ENCODE measurements at places on chromosomes 16 and 17. TPM values are rescaled to one million over a fixed set of nuclear protein-coding genes. Genes with fewer than 3 reads are reported as not detected.

- H3K36me3 ChIP-seq = no peaks in the 10 kb centered on the region
- H3K4me3 ChIP-seq = no peak overlapping the region
- H3K27me3 ChIP-seq = no peaks in the 10 kb centered on the region
- H3K27ac ChIP-seq = no peak overlapping the region
- no peaks in the 10 kb centered on the region for H3K4me1 ChIP-seq
These were observed 1418.3 kb downstream of the CDH11 start for GRCh38 chr16:63703612-63704011.

GRCh38 chr16:85207357-85207921, 95.2 kb upstream of the CIBAR2 start:
- H3K4me1 ChIP-seq = no peaks in the 10 kb centered on the region
- no peak overlapping the region for H3K27ac ChIP-seq
- H3K27me3 ChIP-seq = no peaks in the 10 kb centered on the region
- DNase-seq = no peak

DNA sequence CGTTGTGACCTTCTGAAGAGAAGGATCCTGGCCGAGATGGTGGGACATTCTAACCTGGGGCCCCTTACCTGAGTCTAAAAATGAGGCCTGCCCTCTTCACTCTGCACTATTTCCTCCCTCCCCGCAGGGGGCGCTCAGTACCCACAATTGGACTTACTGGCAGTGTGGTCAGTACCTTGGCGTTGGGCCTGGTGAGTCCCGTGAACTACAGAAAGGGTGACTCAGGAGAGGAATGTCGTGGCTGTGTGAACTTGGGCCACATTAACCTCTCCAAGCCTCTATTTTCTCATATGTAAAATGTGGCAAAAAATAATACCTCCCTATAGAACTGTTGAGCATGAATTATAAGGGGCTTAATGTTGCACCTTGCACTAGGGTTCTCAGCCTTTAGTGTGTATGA, 3.9 kb downstream of the RSAD1 start:
- DNase-seq = peak; percentile 93
- peaks cover 13% of the 10 kb centered on the region for H3K4me1 ChIP-seq
- no peak overlapping the region for H3K4me3 ChIP-seq
- peaks cover 27% of the 10 kb centered on the region for H3K36me3 ChIP-seq

DNA sequence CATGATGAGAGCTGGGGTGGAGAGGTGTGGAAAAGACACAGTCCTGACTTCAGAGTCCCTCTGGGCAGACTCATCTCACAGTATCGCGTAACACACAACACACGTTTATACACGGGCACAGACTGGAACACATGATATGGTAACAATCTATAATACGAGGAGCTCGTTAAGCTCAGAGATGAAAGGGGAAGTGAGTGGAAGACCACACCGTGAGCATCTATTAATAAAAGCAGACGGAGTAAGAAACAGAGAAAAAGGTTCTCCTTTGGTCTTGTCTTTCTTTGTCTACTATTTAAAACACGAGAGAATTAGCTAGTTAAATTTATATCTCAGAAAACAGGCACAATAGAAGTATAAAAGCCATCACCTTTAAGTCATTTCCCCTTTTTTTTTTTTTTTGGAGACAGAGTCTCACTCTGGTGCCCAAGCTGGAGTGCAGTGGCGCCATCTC, 13.5 kb downstream of the ANKRD11 start:
- H3K36me3 ChIP-seq = peaks cover 25% of the 10 kb centered on the region
- peak overlapping the region; percentile 51 for H3K27ac ChIP-seq
- no peaks in the 10 kb centered on the region for H3K27me3 ChIP-seq
- no peak for DNase-seq
- H3K4me3 ChIP-seq = peak overlapping the region; percentile 13

GRCh38 chr16:3264137-3265036, 8.0 kb upstream of the MEFV start:
- H3K27ac ChIP-seq = peak overlapping the region; percentile 94
- peaks cover 49% of the 10 kb centered on the region for H3K36me3 ChIP-seq
- H3K4me1 ChIP-seq = peaks cover 15% of the 10 kb centered on the region
- peak overlapping the region; percentile 85 for H3K4me3 ChIP-seq
- DNase-seq = peak; percentile 98

DNA sequence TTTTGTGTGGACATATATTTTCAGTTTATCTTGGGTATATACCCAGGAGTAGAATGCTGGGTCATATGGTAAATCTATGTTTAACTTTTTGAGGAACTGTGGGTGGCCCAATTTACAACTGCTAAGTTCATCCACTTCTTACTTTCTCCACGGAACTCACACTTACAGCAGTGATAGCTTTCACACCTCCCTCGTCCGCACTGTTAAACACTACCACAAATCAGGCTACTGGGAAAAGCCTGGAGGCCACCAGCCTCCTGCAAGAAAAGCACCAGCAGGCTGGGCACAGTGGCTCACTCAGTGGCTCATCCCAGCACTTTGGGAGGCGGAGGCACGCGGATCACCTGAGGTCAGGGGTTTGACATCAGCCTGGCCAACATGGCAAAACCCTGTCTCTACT, 14.7 kb upstream of the ZG16 start:
- H3K27ac ChIP-seq = no peak overlapping the region
- H3K27me3 ChIP-seq = peaks cover 6% of the 10 kb centered on the region
- H3K4me3 ChIP-seq = no peak overlapping the region

GRCh38 chr17:17670701-17671305, 10.5 kb upstream of the RAI1 start:
- no peak for DNase-seq
- no peaks in the 10 kb centered on the region for H3K36me3 ChIP-seq
- H3K4me1 ChIP-seq = peaks cover 21% of the 10 kb centered on the region
- H3K27me3 ChIP-seq = peaks cover 7% of the 10 kb centered on the region

PPP1R1B gene
- not detected for total RNA-seq

HSD17B2 gene
- total RNA-seq = not detected

ABI3 gene
- 28.4 TPM for total RNA-seq
